ENCODE measurements at places on chromosomes 11 and 22. TPM values are rescaled to one million over a fixed set of nuclear protein-coding genes. Genes with fewer than 3 reads are reported as not detected.

Gene LMO2
- 2.1 TPM for total RNA-seq

Gene PDXP
- 8.1 TPM for total RNA-seq

Gene RAB38
- total RNA-seq = 1.1 TPM

Gene AIP
- total RNA-seq = 227 TPM

Gene OR2AT4
- not detected for total RNA-seq

Gene FAT3
- total RNA-seq = 0.08 TPM

Gene DLG2
- 0.45 TPM for total RNA-seq

Gene SMTNL1
- not detected for total RNA-seq

Gene POU2AF2
- total RNA-seq = not detected

Gene ADORA2A
- 15.0 TPM for total RNA-seq

Gene FOSL1
- total RNA-seq = 5.3 TPM

Gene CECR2
- under 0.01 TPM for total RNA-seq

Gene RAG1
- 0.12 TPM for total RNA-seq

Gene PHOX2A
- total RNA-seq = not detected

Gene PCNX3
- 10.5 TPM for total RNA-seq

Gene RIN1
- total RNA-seq = 6.8 TPM

Gene OLFML1
- total RNA-seq = 0.15 TPM

Gene NAALAD2
- total RNA-seq = 0.35 TPM

Gene PRG3
- total RNA-seq = not detected

Gene P2RY6
- total RNA-seq = 0.12 TPM

Gene NF2
- 116 TPM for total RNA-seq

Gene TMEM151A
- 0.08 TPM for total RNA-seq

Gene CCDC116
- 0.08 TPM for total RNA-seq

Gene KIAA1671
- total RNA-seq = 17.3 TPM

Gene DEUP1
- not detected for total RNA-seq

Gene FOLH1
- not detected for total RNA-seq

Gene AIFM3
- total RNA-seq = 0.23 TPM

Gene OR4D5
- total RNA-seq = not detected

Gene ART5
- not detected for total RNA-seq

Gene IFITM2
- total RNA-seq = 63.3 TPM

Gene OR51B4
- total RNA-seq = not detected

Gene SREBF2
- total RNA-seq = 48.3 TPM

Gene APOA4
- total RNA-seq = not detected

Gene MS4A12
- total RNA-seq = not detected

Gene YPEL4
- total RNA-seq = 2.8 TPM
